Fibroblast of upper back skin (primary cell): ENCODE measurements at places on chromosomes 3 and 15.

DNA sequence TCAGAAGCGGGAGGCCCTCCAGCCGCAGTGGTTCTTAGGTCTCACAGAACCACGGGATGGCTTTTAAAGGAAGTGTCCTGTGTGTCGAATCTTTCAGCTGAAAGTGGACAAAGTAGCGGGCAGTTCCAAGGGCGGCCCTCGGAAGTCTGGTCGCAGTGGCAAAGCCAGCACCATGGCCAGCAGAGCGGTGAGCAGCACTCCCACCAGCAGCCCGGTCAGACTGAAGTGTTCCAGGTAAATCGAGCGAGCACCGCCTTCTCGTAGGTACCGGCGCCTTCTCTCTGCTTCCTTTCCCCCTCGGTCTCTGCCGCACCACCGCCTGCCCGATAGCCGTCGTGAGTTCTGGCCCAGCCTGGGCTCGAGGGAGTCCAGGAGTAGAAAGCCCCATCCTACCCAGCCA, 103.6 kb upstream of the ABHD17C start:
- no peak for DNase-seq

GRCh38 chr3:8665407-8665896, 20.9 kb upstream of the SSUH2 start:
- no peak for DNase-seq

DNA sequence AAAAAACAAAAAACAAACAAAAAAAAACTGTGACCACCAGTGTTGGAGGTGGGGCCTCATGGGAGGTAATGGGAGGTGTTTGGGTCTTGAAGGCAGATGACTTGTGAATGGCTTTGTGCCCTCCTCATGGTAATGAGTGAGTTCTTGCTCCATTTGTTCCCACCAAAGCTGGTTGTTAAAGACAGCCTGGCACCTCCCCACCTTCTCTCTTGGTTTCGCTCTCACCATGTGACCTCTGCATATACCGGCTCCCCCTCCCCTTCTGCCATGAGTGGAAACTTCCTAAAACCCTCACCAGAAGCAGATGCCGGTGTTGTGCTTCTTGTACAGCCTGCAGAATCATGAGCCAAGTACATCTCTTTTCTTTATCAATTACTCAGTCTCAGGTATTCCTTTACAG, 61.5 kb upstream of the ATP11B start:
- no peak for DNase-seq

DNA sequence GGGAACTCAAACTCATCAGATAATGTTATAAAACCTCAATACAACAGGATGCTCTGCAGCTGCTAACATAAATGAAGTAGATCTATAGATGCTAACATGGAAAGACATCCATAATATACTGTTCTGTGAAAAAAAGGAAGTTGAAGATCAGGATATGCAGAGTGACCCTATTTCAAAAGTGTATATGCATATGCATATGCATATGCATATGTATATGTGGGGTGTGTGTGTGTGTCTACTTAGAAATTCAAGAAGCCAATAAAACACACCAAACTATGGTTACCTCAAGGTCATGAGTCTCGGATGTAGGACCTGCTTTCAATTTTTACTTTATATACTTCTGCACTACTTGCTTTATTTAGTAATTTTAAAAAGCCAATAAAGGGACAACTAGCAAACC, 125.6 kb downstream of the ABHD5 start:
- DNase-seq: no peak

GRCh38 chr15:100221471-100222348, 120.1 kb downstream of the ADAMTS17 start:
- no peak for DNase-seq

DNA sequence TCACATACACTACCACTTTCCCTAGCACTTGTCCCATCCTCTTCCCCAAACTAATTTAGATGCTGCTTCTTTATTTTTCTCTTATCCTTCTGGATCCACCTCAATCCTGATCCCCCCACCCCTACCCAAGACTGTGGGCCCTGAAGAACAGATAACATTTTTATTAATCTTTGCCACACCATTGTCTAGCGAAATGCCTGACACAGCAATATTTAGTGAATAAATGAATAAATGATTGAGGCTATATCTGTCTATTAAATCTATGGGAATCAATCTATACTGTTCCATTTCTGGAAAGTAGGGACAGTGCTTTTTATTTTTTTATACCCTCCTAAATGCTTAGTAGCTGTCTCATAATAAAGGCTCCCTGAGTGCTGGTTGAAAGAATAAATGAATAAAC, 32.9 kb upstream of the LRRC3B start:
- no peak for DNase-seq

DNA sequence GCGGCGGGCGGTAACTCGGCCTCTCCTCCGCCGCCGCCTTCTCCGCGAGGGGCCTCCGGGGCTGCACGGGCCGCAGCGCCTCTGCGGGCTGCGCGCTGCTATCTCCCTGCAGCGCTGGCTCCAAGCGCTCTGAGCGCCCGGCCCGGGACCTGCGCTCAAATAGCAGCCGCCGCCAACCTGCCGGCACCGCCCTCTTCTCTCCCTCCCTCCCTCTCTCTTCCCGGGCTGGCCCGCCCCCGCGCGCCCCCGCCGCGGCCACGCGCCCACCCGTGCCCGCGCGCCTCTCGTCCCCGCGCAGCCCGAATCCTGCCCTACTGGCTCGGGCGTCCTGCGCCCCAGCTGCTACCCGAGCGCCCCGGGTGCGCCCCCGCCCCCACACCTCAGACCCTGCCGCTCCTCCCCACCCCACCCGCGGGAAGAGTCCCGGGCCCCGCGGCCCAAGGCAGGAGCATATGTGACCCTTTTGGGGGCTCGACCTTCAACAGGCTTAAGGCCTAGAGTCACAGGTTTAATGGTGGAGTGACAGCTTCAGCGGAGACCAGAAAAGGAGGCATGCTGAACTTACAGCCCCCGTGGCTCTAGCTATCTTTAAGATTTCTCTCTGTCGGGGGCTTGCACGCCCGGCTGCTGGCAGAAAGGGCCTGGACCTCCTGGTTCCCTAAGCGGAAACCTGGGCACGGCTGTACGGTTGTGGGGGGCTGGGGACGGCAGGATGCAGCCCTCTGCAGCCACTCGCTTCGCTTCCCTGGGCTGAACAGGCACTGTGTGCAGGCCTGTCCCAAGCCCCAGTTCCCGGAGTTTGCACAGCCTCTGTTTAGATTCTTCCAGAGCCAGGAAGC, at the start of gene CACNA2D2:
Gene CACNA2D2, minus strand, starts transcription at position 131 of the 839 bp plus-strand sequence. CDS start 211 bp downstream, outside the sequence.
- DNase-seq: no peak

DNA sequence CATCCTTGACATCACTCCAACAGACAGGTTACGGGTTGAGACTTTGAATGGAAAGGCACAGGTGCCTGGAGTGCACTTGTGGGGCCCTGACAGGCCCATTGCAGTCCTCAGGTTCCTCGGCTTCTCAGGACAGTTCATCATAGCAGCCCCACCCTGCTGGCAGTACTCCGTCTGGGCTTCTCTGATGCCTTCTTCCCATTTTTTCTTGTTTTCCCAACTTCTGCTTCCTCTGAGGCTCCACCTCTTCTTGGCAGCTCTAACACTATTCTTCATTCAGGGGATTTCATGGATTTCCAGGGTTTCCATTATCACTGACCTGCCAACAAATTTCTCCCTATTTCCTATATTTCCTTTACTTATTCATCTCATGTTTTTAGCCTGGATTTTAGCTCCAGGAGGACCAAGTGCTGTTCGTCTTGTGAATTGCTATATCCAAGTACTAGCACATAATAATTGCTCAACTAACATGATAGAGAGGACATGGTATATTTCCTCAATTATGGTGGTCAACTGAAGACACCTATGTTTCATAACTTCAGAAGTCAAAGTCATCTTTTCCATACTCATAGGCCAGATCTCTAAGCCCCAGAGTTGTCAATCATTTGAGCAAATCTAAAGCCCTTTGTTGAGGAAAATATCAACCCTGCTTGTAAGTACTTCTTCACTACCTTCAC, 16.2 kb downstream of the NCEH1 start:
- no peak for DNase-seq

DNA sequence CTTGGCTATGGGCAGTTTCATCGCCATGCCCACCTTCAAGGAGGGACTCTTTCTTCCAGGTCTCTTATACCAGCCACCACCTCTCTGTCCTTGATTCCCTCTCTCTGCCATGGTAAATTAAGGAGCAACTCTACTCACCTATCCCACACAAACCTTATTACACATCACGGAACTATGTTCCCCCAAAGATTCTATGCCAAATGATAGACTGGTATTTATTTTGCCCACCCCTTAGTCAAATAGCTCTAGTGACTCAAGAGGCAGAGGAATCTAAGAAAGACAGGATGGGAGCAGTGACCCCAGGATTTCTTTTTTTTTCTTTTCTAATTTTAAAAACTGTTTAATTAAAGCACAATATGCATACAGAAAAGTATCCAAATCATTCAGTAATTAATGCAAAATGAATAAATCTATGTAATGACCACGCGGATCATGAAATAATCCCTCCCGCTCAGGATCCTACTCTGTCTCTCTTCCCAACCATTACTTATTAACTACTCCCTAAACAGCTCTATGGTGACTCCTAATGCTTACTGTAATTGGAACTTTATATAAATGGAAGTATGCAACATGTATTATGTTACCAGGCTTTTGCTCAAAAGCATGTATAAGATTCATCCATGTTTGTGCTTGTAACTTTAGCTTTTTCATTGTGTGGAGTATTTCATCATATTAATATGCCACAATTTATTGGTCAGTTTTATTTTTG, 410.8 kb upstream of the RASGRP1 start:
- no peak for DNase-seq

DNA sequence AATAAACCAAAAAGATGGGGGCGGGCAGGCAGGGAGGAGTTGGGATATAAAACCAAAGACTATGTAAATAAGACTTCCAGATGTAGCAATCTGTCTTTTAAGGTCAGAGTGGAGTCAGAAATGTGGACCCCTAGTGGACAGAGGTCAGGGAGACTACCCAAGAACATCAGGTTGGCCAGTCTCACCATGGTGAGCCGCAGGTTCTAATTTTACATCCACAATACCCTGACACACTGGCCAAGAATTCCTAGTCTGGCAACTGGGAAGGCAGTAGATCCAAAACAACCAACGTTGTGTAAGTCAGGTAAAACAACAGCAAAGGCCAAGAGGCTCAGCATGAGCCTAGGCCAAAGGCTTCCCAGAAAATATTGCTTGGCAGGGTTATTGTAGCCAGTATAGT, 203.4 kb downstream of the FOXP1 start:
- DNase-seq: peak; percentile 31

GRCh38 chr3:29144807-29145206, 136.1 kb upstream of the RBMS3 start:
- peak; percentile 90 for DNase-seq

DNA sequence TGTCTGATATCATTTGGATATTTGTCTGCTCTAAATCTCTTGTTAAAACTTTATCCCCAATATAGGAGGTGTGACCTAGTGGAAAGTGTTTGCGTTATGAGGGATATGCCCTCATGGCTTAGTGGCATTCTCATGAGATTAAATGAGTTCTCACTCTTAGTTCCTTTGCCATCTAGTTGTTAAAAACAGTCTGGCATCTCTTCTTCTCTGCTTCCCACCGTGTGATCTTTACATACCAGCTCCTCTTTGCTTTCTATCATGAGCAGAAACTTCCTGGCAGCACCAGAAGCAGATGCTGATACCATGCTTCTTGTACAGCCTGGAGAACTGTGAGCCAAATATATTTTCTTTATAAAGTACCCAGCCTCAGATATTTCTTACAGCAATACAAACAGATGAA, 33.0 kb downstream of the NLGN1 start:
- no peak for DNase-seq

GRCh38 chr15:25397100-25397499, 41.7 kb downstream of the UBE3A start:
- DNase-seq: no peak
